ENCODE measurements at places on chromosomes 11 and 22.

DNA sequence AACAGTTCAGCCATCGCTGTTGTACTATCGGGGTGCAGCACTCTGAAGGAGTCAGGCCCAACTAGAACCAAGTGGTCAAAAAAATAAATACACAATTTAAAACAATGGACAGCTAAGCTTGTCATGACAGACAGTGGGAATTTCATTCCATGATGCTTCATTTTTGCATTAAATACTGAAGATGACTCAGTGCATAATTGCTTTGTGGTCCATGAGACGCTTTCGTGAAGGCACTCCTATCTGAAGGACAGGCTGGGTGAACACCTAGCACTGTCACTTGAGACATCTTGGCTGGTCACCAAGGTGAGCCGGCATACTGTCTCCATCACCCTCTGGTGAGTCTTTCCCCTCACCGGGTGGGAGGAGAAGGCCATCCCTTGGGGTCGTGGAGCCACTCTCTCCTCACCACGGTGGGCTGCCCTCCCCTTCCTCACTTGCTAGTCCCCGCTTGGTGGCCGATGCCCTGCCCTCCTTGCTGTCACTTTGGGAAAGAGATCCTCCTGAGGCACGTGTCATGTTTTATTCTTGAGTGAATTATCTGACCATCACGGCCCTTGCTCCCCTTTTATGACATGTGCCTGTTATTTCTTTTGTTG lies 4.9 kb upstream of the TESMIN start:
- no peak for DNase-seq

DNA sequence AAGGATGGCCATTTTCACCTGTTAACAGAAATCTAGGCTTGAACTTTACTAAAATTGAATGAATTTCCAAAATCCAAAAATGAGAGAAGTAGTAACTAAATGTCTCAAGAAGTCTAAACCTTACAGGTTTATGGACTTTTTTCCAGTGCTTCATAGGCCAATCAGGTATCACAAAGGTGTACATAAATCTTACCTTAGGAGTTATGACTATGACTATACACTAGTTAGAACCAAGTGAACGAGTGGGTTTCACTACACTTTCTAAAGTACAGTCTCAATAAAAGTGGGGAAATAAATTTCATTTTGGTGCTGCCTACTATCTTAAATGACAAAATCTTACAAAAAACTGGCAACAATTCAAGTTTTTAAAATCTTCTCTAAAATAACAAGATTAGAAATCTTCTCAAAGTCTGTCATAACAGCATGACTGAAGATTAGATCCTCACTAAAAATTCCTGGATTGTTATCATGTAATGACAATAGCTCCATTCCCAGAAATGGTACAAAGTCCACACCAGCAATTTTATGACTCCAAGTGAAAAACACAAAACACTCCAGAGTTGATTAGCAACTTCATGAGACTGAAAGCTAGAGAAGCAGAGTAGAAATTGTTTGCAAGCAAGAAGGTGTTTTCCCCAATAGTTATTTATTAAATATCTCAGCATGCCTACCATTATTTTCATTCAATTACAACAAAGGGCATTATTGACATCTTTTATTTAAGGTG lies 20.9 kb downstream of the SOX6 start:
- DNase-seq: no peak

DNA sequence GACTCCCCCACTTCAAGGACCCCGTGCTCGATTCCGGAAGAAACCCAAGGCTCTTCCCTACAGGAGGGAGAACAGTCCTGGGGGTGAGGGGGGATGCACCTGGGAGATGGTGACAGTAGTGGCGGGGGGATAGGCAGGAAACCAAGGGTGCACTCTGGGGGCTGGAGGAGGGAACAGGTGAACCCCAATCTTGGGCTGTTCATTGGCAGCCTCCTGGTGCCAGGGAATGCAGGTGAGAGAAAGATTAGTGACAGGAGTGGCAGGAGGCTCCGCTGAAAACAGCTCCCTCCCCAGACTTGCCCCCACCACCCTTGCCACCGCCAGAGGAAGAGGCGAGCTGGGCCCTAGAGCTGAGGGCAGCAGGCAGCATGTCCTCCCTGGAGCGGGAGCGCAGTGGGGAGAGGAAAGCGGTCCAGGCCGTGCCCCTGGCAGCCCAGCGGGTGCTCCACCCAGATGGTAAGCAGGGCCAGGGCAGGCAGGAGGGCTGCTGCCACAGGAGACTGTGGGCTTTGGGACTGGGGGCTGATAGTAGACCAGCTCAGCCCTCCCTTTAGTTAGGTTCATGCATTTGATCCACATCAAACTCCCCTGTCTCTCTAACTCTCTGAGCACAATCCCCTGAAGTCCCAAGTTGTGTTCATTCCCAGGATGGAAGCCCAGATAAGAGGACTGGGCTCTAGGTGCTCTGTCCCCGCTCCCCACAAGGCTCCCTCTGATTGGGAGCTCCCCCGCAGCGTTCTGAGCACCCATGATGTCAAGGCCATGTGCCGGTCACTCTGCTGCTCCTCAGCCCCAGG lies 14.5 kb downstream of the ROBO3 start:
- no peak for DNase-seq

GRCh38 chr11:102615894-102616432 lies 9.2 kb downstream of the MMP20 start:
- no peak for DNase-seq

DNA sequence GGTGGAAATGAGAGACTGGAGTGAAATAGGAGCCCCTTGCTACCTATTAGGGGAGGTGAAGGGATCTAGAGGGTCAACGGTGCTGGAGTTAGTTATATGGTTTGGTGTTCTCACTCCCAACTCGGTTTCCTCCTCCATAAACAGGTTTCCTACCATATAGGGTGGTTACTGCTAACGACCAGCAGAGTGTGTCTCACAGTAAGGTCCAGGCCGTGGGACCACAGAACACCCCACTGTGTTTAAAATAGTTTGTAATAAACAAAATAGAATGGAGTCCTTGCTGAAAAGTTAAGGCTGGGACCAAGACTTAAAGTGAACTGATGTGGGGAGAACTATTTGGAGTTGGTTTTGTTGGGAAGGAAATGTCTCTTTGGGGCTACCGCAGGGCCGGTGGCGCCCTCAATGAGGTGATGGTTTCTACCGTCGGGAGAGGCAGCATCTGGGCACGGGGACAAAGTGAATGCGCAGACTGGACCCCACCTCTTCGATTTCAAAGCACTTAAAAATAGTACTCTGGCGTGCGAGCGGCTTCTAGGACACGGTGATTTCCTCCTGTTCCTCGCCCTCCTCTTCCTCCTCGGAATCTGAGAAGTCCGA lies 4.5 kb downstream of the DBX1 start:
- DNase-seq: no peak

- no peak for DNase-seq
Observed at GRCh38 chr11:980438-981357, 55.0 kb downstream of the AP2A2 start.

DNA sequence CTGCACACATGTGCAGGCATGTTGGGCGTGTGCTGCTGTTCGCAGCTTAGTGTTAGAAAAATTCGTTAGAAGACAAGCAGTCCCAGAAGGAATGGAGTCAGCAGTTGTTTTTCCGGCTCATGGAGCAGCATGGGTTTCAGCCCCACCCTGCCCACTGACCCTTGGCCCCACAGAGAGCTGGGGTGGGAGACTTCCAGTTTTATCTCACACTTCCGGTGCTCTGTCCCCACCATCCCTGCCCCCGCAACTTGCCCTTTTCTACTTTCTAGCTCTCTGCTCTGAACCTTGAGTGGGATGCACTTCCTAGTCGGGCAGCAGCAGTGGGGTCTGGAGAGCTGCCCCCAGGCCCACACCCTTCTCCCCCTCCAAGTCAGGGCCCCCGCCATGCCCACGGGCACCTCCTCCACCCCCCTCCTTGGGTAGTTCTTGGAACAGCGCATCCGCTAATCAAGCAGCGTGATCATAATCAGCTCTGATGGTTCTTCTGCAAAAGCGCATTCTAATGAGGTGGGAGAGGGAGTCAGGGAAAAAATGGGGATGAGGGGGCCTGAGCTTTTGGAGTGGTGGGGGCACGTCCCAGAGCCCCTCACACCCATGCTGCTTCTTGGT lies 184.4 kb downstream of the CEP164 start:
- no peak for DNase-seq

DNA sequence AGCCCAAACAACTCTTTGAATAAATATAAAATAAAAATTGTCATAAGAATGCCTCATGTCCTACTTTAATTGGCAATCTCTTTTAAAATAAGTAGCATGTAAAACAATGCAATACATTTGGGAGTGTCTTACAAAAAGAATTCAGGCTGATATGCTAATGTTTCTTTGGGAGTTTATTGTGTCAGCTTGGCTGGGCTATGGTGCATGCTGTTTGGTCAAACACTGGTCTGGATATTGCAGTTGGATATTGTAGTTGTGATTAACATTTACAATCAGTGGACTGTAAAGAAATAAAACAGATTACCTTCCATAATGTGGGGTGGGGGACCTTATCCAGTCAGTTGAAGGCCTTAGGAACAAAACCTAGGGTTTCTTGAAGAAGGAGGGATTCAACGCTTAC lies 37.0 kb upstream of the B3GAT1 start:
- no peak for DNase-seq

- no peak for DNase-seq
Observed at GRCh38 chr11:132448334-132448995, 1078.0 kb downstream of the NTM start.

Data from NCI-H1694 (cell line).